Effector memory CD8-positive, alpha-beta T cell (primary cell): ENCODE measurements at places on chromosomes 6 and 20.

GRCh38 chr6:134436950-134437349 is 119.0 kb upstream of the SGK1 start:
- no peaks in the 10 kb centered on the region for H3K27me3 ChIP-seq
- H3K36me3 ChIP-seq = no peaks in the 10 kb centered on the region
- H3K4me1 ChIP-seq = peaks cover 14% of the 10 kb centered on the region
- H3K27ac ChIP-seq = peak overlapping the region; percentile 91

GRCh38 chr6:161132384-161132783 is 140.8 kb downstream of the MAP3K4 start:
- no peaks in the 10 kb centered on the region for H3K27me3 ChIP-seq
- H3K4me1 ChIP-seq = peaks cover 9% of the 10 kb centered on the region
- H3K27ac ChIP-seq = peak overlapping the region; percentile 38
- no peak for DNase-seq

GRCh38 chr6:25215881-25216280 is 63.3 kb upstream of the CARMIL1 start:
- H3K4me3 ChIP-seq = no peak overlapping the region
- no peaks in the 10 kb centered on the region for H3K4me1 ChIP-seq
- H3K27ac ChIP-seq = no peak overlapping the region
- no peak for DNase-seq
- no peaks in the 10 kb centered on the region for H3K27me3 ChIP-seq

- no peak overlapping the region for H3K4me3 ChIP-seq
- H3K27ac ChIP-seq = no peak overlapping the region
Measured at GRCh38 chr6:49406250-49406970, 56.6 kb downstream of the MMUT start.

- no peaks in the 10 kb centered on the region for H3K4me1 ChIP-seq
- no peak for DNase-seq
- no peak overlapping the region for H3K4me3 ChIP-seq
- no peaks in the 10 kb centered on the region for H3K36me3 ChIP-seq
- H3K27me3 ChIP-seq = no peaks in the 10 kb centered on the region
- H3K27ac ChIP-seq = no peak overlapping the region
Measured at GRCh38 chr6:9095729-9096128, 660.4 kb upstream of the SLC35B3 start.

DNA sequence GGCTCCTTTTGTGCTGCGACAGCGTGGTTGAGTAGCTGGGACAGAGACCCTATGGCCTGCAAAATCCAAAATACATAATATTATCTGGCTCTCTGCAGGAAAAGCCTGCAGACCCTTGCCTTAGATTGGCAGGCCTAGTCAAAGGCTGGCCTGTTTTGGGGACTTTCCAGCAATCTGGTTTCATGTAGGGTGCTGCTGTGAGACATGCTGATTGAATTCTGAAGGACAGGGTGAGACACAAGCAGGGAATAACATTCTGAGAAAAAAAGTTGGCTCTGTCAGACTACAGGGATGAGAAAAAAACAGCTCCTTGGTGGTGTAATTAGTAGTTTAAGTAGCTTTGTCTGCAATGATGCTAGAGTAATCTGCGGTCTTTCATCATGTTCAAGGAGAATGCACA is 402.7 kb upstream of the AGPAT4 start:
- no peaks in the 10 kb centered on the region for H3K4me1 ChIP-seq
- no peaks in the 10 kb centered on the region for H3K27me3 ChIP-seq
- no peak overlapping the region for H3K4me3 ChIP-seq
- no peak overlapping the region for H3K27ac ChIP-seq
- no peak for DNase-seq

DNA sequence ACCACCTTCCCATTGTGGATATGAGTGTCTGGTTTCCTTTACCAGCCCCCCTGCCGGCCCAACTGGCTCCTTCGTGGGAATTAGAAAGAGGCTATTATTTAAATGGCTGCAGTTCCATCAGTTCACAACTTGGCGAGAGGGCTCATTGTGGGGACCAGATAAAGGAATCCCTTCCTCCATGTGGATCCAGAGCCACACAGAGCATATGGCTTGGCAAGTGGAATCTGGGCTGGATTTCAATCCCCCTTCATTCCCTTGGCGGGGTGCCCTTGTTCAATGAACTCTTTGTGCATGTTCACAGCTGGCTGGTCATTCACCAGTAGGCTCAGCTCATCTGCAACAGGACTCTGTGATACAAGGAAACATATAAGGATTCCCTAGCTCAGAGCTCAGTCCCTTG is 140.6 kb downstream of the OPN5 start:
- no peaks in the 10 kb centered on the region for H3K4me1 ChIP-seq
- H3K27me3 ChIP-seq = no peaks in the 10 kb centered on the region

DNA sequence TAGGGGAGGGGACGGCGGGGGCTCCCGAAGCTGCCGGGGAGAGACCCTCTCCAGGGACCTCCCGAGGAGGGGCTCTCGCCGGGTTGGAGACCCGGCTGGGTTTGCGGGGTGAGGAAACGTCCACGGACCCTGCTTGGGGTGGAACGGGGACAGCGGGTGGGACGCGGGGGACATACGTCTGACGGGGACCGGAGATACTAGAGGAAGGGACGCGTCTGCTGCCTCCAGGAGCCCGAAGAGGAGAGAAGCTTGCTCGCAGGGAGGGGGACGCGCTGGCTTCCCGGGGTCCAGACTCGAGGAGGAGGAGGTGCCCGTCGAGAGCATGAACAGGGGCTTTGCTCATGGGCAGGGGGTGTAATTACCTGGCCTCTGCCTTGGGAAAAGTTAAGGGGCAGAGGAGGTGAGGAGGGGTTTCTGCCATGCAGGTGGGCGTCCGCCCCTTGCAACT is 593 bp downstream of the DNMT3B start:
- peak overlapping the region; percentile 92 for H3K4me3 ChIP-seq
- H3K36me3 ChIP-seq = no peaks in the 10 kb centered on the region
- H3K27ac ChIP-seq = peak overlapping the region; percentile 35
- DNase-seq = no peak

DNA sequence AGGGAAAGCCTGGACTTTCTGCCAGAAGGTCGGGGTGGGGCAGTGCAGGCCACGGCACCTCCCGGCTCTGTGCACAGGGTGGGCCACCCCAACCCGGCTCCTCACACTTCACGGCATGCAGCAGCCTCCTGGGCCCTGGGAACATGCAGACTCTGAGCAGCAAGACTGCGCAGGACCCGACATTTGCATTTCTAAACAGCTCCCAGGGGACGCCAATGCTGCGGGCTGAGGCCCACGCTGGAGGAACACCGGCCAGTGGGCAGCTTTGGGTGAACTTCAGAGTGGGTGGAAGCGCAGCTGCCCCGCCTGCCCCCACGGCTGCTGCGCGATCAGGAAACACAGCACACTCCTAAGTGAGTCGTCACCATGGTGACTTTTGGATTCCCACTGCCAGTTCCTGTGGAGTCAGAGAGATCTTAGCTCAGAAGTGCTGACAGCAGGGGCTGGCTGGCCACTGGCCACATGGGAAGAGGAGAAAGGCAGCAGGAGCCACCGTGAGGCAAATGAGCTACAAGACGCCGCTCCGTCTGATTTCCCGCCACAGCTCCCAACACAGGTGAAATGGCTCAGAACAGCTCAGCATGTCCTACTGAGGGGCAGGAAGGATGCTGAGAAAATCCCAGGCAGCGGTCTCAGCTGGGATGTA is 52.1 kb downstream of the RNASET2 start:
- no peak for DNase-seq
- H3K27ac ChIP-seq = no peak overlapping the region
- H3K4me3 ChIP-seq = no peak overlapping the region

DNA sequence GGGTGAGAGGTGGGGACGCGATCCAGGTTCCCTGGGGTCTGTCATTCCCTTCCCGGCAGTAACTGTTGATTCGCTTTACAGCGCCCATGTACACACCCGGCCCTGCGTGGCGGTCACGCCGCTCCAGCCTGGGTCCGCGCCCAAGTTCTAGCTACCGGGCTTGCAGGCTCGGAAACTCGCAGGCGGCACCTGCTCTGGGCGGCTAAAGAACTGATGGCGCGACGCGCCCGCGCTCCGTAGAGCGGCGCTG is 1.4 kb upstream of the POU3F2 start:
- H3K36me3 ChIP-seq = peaks cover 23% of the 10 kb centered on the region
- peaks cover 42% of the 10 kb centered on the region for H3K4me1 ChIP-seq
- peaks cover 86% of the 10 kb centered on the region for H3K27me3 ChIP-seq

DNA sequence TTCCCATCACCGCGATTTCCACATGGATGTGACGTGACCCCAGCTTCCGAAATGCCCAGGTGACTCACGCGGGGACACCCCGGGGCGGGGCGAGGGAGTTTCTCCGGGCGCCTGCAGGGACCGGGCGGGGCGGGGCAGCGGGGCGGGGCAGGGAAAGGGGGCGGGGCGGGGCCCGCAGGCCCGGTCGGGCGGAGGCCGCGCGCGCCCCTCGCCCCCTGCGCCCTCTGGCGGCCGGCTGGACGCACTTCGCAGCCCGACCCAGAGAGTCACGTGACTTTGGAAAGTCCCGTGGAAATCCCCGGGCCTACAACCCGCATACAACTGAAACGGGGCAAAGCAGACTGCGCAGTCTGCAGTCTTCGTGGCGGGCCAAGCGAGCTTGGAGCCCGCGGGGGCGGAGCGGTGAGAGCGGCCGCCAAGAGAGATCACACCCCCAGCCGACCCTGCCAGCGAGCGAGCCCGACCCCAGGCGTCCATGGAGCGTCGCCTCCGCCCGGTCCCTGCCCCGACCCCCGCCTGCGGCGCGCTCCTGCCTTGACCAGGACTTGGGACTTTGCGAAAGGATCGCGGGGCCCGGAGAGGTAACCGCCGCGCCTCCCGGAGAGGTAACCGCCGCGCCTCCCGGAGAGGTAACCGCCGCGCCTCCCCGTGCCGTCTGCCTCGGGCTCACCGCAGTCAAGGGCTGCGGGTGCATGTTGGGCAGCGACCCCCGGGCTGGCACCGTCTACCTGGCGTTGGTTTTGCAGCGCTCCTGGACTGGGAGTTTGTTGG is at the start of gene TNFAIP3:
TNFAIP3 (plus strand) TSS at position 346 of the 771 bp plus-strand sequence. CDS start 3,969 bp downstream, outside the sequence.
- peak within 1 kb of the TSS; percentile 100 for H3K27ac ChIP-seq
- DNase-seq = peak; percentile 93
- no peaks in the 10 kb centered on the region for H3K27me3 ChIP-seq
- peaks cover 49% of the 10 kb centered on the region for H3K4me1 ChIP-seq
- H3K36me3 ChIP-seq = peaks cover 69% of the 10 kb centered on the region
- H3K4me3 ChIP-seq = peak within 1 kb of the TSS; percentile 79

GRCh38 chr20:40894237-40894630 is 134.4 kb upstream of the TOP1 start:
- H3K27me3 ChIP-seq = peaks cover 10% of the 10 kb centered on the region
- DNase-seq = no peak
- no peak overlapping the region for H3K27ac ChIP-seq
- H3K4me1 ChIP-seq = peaks cover 4% of the 10 kb centered on the region
- H3K36me3 ChIP-seq = no peaks in the 10 kb centered on the region

GRCh38 chr6:118542184-118542952 is 5.7 kb upstream of the PLN start:
- no peak for DNase-seq
- no peaks in the 10 kb centered on the region for H3K36me3 ChIP-seq
- H3K27ac ChIP-seq = no peak overlapping the region
- H3K4me1 ChIP-seq = peaks cover 4% of the 10 kb centered on the region

- peaks cover 6% of the 10 kb centered on the region for H3K4me1 ChIP-seq
- DNase-seq = no peak
- peak overlapping the region; percentile 28 for H3K4me3 ChIP-seq
- H3K36me3 ChIP-seq = no peaks in the 10 kb centered on the region
- no peak overlapping the region for H3K27ac ChIP-seq
- H3K27me3 ChIP-seq = peaks cover 80% of the 10 kb centered on the region
Measured at GRCh38 chr6:117264369-117264691, 1.0 kb upstream of the VGLL2 start.

DNA sequence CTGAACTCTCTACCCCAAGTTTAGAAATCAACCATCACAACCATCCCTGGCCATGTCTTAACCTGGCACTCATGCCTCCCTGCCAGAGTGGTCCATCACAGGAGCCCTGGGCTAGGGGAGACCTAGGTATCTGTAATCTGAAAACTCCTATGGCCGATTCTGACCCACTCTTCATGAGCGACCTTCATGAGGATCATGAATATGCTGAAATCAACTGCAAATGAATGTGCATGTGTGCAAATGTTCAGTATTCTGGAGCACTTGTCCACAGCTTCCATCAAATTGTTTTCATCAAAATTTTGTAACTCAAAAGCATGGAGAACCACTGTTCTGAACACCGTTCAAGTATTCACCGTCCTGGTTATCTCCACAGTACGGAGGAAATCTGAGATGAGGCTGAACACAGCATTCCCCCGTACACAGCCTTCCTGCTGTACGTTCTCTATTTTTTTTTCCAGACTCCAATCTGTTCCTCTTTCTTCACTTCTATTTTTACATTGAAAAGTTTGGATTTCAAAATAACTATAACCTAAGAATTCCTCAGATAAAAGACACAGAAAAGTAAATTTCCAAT is 17.7 kb downstream of the METTL24 start:
- no peak overlapping the region for H3K4me3 ChIP-seq
- no peaks in the 10 kb centered on the region for H3K27me3 ChIP-seq
- H3K36me3 ChIP-seq = no peaks in the 10 kb centered on the region
- H3K27ac ChIP-seq = no peak overlapping the region
- H3K4me1 ChIP-seq = no peaks in the 10 kb centered on the region
- DNase-seq = no peak

DNA sequence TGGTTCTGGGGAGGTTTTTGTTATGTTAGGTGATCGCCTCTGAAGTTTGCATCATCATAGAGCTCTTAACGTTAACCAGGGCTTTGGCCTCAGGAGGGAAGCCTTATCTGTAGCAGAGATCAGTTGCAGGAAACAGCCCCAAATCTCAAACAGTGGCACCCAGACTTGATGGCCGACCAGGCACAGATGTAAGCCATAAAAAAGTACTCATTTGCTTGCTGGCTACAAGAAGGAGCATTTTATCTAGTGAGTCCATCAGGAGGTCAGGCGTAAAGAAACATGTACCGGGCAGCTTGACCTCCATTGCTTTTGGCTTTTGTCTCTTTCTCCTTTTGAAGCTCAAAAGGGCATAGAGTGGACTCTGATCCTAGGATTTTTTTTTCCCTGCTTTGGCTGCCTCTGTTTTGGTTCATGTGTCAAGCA is 122.3 kb downstream of the CCDC170 start:
- no peaks in the 10 kb centered on the region for H3K4me1 ChIP-seq
- no peak overlapping the region for H3K27ac ChIP-seq
- DNase-seq = no peak
- peaks cover 46% of the 10 kb centered on the region for H3K27me3 ChIP-seq

GRCh38 chr20:44805979-44806620 is 4.2 kb downstream of the RIMS4 start:
- H3K27ac ChIP-seq = no peak overlapping the region
- H3K36me3 ChIP-seq = no peaks in the 10 kb centered on the region
- H3K4me1 ChIP-seq = peaks cover 6% of the 10 kb centered on the region
- no peak for DNase-seq

GRCh38 chr6:126548300-126548699 is 208.4 kb downstream of the CENPW start:
- DNase-seq = no peak
- no peaks in the 10 kb centered on the region for H3K4me1 ChIP-seq
- no peaks in the 10 kb centered on the region for H3K27me3 ChIP-seq
- H3K27ac ChIP-seq = no peak overlapping the region
- no peak overlapping the region for H3K4me3 ChIP-seq

- H3K4me1 ChIP-seq = peaks cover 19% of the 10 kb centered on the region
- H3K27me3 ChIP-seq = peaks cover 12% of the 10 kb centered on the region
- H3K27ac ChIP-seq = no peak overlapping the region
- H3K36me3 ChIP-seq = peaks cover 11% of the 10 kb centered on the region
Measured at GRCh38 chr6:135186255-135186654, 5.1 kb downstream of the MYB start.

GRCh38 chr6:45702849-45703739 is 312.6 kb downstream of the CLIC5 start:
- H3K27me3 ChIP-seq = no peaks in the 10 kb centered on the region
- no peak for DNase-seq
- H3K4me3 ChIP-seq = no peak overlapping the region
- no peak overlapping the region for H3K27ac ChIP-seq
- H3K36me3 ChIP-seq = no peaks in the 10 kb centered on the region
